ENCODE measurements at places on chromosomes 5 and 9.

DNA sequence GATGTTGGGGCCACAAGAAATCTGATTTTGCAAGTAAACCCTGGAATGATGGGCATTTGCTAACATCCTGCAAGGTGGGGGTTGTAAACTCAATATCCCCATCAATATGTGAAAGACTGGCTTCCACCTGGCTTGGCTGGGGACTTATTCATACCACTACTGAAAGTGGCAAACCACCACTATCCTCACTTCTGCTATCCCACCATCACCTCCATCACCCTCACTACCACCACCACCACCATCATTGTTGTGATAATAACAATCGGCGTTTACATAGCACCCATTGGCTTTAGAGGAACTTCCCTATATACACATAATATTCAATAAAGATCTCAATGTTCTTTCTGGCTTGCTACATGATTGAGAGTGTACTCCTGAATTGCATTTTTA, 224.7 kb upstream of the DAP start:
- DNase-seq: no peak

DNA sequence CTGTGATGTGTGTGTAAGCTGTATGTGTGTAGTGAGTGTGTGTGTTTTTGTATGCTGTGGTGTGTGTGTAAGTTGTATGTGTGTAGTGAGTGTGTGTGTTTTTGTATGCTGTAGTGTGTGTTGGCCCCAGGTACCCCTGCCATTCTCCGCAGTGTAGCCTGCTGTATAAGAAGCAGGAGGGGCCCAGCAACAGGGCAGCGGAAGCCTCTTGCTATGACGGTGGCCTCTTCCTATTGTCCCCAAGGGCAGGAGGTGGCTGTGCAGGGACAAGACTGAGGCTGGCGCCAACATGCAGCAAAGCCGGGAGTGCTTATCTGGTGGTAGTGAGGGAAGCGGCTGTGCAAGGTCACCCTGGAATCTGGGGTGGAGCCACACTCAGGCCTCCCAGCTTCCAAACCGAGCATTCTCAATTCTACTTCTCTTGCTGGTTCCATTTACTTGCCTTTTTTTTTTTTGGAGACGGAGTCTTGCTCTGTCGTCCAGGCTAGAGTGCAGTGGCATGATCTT, 5.1 kb downstream of the SPAAR start:
- no peak for DNase-seq

DNA sequence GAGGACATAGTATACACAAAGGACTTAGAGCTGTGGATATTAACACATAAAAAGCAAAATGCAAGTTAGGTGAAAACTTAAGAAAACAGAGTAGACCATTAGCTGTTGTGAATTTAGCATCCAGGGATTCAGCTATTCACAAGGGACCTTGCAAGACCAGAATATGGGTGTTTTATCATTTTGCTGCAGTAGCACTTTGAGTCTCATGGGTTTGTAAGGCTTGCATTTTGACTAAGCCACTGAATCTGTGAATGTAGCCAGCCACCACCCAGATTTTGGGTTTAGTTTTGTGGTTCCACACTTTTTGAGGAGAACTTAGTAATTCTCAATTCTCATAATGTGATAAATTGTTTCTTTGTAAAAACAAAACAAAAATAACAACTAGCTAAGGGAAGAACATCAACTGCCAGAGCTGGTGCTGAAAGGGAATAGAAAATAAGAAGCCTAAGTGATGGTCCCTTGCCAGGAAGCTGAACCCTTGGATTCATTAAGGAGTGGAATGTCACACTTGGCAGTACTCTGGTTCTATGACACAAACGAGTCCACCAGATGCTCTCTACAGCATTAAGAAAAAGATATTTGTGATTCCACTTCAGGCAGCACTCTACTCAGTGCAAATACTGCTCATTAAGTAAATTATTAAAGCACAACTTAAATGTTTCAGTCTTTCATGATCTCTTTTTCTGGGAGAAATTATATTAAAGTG, 557.4 kb upstream of the ZNF462 start:
- DNase-seq: peak; percentile 59

GRCh38 chr5:56649569-56649968, 165.8 kb upstream of the MAP3K1 start:
- DNase-seq: no peak

DNA sequence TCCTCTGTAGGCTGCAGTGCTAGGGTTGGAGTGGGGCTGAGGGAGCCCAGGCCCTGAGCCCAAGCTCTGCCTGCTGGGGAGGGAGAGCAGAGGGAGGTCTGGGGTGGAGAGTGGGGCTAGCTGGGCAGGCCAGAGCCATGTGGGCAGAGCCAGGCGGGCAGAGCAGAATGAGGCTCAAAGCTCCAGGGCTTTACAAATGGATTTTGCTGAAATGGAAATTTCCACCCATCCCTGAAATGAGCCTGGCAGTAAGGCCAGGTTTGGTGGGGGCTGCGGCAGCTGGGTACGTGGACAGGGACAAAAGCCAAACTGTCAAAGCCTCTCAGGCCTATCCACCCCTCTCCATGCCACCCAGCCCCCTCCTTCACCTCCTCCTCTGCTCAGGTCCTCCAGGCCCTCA, 74.2 kb upstream of the ARAP3 start:
- no peak for DNase-seq

- DNase-seq: no peak
These were observed 56.0 kb upstream of the TPD52L3 start for GRCh38 chr9:6272229-6272598.

- no peak for DNase-seq
These were observed 169.1 kb upstream of the CLINT1 start for GRCh38 chr5:158027806-158028775.

- no peak for DNase-seq
These were observed 54.1 kb upstream of the ALDH1A1 start for GRCh38 chr9:73006986-73007385.

DNA sequence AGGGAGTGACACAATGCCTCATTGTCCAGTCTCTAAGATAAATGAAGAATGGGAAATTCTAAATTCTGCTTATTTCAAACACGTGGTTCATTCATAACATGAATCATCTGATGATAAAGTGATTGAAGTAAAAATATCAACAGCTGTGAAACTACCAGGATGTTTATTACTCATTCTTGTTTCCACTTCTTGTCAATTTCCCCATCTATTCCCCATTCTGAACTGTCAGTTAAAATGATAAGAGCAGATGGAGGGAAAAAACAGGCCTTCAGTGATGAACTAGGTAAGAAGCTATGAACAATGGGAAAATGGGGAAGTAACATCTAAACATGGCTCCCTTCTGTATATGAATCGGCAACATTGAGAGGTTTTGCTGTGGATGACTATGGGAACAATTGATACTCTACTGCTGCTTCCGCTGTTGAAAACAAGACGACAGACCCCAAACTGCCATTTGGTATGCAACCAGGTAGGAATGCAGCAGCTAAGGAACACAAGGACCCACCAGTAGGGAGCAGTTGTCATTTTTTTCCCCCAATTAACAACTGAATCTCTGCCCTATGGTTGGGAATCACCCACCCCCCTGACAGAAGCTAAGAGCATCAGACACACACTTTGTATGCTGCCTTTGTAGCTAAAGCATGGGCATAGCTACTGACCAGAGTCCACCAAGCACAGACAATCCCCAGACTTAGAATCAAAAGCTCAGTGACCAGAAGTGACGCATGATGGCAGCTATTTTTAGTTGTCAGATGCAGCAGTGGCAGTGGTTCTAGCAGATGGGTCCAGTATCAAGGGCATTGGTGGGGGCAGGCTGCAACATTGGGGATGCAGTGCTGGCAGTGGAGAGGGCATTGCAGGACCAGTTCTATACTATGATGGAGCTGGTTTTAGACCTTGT, 52.9 kb upstream of the ZNF366 start:
- no peak for DNase-seq

GRCh38 chr9:9504869-9505268, 1107.9 kb downstream of the PTPRD start:
- DNase-seq: no peak

DNA sequence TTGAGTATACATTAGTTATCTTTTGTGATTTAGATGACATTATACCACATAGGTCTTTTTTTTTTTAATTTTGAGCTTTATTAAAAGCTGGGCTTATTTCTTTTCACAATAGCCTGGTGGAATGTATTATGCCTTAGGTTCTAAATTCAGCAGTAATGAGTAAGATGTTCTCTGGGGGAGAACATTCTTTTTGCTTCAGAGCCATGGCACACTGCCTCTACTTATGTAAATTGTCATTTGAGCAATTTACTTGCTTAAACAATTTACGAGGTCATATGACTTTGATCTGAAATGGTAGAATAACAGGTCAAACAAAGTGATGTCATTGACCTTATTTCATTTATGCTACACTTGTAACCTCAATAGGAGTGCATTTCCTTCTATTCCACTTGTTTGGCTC, 154.2 kb downstream of the FOCAD start:
- no peak for DNase-seq

- DNase-seq: peak; percentile 29
These were observed 10.8 kb upstream of the SPATA24 start for GRCh38 chr5:139414581-139415130.

DNA sequence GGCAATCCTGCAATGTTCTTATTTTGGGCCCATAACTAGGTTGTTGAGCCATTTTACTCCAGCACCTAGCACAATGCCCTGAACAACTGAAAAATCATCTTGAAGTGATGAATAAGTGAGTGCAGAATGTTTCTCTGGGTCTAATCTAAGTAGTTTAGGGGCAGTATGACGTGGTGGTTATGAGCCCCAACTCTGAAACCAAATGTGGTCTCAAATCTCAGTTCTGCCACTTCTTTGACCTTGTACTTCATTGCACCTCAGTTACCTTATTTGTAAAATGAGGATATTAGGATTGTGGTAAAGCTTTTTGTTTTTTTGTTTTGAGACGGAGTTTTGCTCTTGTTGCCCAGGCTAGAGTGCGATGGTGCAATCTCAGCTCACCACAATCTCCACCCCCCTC, 80.9 kb upstream of the SNX2 start:
- no peak for DNase-seq

GRCh38 chr5:172550996-172551395, 90.1 kb upstream of the NEURL1B start:
- DNase-seq: no peak

DNA sequence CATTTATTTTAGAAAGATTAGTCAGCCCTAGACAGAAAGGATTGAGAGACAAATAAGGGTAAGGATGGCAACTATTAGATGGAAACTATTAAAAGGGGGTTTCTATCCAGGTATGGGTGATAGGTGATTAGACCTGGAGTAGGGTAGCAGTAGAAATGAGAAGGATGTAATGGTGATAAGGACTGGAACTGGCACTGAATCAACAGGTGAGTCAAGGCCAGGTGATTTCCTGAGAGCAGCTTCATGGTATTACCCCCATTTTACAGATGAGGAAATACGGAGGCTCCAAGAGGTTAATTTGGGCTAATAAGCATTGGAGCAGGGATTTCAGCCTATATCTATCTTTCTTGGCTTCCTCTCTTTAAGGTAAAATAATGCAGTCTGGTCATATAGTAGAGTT, 55.7 kb downstream of the CAST start:
- DNase-seq: no peak

- no peak for DNase-seq
These were observed 159.4 kb downstream of the PIK3R1 start for GRCh38 chr5:68374796-68375518.

DNA sequence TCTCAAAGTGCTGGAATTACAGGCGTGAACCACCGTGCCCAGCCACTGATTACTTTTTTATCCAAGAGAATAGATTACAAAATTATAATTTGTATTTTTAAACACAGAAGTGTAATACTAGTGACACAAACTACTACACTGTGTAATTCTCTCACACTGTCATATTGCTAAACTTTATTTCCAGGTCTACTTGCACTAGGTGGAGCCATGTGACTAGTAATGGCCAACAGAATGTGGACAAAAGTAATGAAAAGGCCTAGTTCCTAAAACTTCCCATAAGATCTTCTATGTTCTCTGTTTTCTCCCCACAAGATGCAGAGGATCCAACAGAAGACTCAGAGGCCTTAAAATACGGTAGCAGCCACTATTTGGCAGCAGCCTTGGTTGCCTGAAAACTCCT, 27.3 kb downstream of the NADK2 start:
- no peak for DNase-seq

DNA sequence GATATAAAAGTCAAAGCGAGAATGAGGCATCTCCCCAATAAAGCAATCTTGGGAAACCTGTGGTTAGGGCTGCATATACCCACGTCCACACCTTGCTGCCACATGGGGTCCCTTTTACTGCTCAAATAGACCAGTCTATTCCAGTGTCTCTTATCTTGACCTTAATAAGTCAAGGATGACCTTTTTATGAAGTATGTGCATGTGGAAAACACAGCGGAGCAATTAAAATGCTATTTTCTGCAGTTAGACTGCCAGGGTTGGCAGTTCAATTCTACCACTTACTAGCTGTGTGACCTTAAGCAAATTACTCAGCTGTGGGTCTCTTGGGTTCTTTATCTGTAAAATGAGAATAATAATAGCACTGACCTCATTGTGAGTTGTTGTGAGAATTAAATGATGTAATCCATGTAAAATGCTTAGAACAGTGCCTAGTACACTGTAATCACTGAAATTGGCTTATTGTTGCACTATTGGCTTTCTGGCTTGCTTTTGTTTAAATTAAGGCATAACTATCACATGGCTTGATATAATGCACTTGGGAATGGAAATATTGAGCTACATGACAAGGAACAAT, 67.8 kb upstream of the HSPB3 start:
- DNase-seq: no peak

DNA sequence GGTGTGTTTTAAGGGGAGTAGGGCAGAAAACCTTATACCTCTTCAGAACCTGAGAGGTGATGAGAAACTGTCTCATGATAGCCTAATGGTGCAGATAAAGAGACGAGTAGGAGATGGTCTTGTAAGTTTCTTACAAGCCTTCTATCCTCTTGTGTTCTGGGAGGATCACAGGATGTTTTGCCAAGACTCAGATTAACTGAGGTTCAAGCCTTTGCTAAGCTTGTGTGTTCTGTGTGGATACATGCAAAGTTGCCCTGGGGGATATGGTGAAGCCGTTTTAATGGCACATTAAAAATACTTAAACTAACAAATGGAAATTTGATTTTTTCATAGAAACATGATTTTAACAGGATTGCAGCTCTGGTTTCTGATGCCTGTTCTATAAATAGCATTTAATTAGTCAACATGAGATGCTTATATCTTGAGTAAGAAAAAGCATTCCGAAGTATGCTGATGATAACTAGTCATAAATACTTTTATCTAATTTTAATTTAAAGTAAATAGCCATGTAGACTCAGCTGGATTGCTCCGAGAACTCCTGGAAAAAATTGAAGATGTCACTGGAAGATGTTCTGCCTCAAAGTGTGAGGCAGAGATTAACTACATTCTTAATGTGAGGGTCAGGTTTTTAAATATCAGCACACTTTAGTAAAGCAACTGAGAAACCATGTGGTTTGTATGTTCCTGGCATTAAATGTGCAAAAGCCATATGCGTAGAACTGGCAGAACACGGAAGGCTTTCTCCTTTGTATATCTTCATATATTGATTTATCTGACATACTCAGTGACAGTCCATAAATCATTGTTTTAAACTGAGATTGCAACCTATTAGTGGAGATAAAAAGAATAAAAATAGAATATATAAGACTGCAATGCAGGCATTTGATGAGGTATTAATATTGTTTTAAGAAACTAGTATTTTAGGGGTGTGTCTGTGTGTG, 53.7 kb downstream of the IPO11 start:
- no peak for DNase-seq

- DNase-seq: no peak
These were observed 26.2 kb downstream of the SETX start for GRCh38 chr9:132328580-132328979.
